ENCODE measurements at places on chromosomes 6 and 20.
A peak's percentile ranks its signal among the peaks of the same experiment; 100 is the strongest.

DNA sequence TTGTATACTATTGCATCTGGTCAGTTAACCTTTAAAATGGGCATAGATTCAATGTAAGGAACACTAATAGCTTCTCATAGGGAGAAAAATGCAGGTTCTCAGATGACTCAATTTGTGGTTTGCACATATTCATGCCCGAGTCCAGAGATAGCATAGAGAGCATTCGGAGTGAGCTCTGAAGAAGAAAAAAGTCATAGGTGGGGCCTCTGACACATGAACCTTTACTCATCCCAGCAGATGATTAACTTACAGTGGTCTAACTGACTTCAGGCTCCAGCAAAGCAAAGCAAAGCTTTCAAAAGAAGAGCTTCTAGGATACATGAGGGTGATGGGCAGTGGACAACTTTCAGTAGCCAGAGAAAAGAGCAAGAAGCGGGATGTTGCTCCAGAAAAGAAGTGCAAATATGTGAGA, 55.3 kb upstream of the BTN3A2 start:
- DNase-seq, result no peak

- DNase-seq, result no peak
Observed at GRCh38 chr6:129872586-129872985, 11.5 kb upstream of the TMEM244 start.

- DNase-seq, result no peak
Observed at GRCh38 chr6:18147160-18147559, 7.7 kb downstream of the TPMT start.

- DNase-seq, result no peak
Observed at GRCh38 chr6:167851370-167851952, 24.8 kb downstream of the AFDN start.

- DNase-seq, result no peak
Observed at GRCh38 chr20:50066161-50066834, 46.7 kb downstream of the UBE2V1 start.

- DNase-seq, result no peak
Observed at GRCh38 chr6:148835920-148836441, 89.2 kb downstream of the UST start.

GRCh38 chr6:147506704-147507114, 1.8 kb upstream of the SAMD5 start:
- peak; percentile 50 for DNase-seq

- no peak for DNase-seq
Observed at GRCh38 chr20:16050366-16050765, 522.9 kb downstream of the KIF16B start.

DNA sequence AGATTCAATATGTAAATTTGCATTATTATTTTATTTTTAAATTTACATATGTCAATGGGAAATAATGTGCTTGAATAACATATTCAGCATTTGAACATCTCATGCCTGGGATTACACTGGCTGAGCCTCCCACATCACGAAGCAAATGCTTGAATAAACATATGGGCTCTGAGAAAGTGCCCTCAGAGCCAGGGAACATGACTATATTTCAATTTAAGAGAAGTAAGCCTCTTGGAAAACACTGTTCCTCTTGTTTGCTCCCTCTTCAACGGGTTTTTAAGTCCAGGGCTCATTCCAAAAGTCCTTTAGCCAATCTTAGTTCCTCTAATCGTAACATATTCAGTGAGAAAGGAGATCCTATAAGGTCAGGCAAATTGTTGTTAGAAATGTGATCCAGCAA, 122.0 kb downstream of the GMPR start:
- DNase-seq, result no peak

GRCh38 chr6:7827142-7827541, 83.4 kb downstream of the TXNDC5 start:
- DNase-seq, result no peak

DNA sequence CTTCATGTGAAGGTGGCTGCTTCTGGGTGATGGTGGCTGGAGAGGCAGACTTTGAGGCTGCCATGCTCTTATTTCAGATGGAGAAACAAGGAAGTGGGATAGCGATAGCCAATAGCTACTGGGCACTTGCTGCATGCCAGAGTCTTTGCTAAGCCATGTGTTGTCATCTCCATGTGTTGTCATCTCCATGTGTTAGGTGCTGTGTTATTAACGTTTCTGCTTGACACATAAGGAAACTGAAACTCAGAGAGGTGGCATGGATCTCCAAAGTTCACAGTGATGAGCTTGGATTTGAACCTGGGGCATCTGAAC, 16.9 kb downstream of the KIAA1755 start:
- no peak for DNase-seq

DNA sequence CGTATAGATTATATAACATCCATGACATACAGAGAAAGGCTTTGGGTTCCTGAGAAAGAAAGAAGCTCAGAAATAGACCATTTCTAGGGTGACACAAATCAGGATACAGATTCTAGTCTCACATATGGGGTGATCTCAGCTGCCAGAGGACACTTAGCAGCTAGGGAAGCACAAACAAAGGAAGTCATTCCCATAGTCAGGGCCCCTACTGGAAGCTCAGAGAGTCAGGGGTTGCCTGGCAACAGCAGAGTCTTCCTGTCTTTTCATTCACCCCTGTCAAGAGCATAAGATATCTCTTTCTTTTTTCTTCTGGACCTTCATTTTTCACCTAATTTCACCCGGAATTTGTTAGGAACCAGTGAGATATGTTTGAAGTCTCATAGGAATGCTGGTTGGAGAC, 81.9 kb upstream of the IYD start:
- DNase-seq, result no peak

DNA sequence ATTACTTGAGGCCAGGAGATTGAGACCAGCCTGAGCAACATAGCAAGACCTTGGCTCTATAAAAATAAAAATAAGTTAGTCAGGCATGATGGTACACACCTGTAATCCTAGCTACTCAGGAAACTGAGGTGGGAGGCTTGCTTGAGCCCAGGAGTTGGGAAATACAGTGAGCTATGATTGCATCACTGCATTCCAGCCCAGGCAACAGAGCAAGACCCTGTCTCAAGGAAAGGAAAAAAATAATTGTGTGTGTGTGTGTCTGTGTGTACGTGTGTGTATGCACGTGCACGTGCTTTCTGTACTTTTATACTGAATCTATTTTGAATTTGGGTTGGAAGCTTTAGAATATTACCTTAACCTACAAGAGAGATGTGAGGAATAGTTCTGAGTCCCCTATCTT, 58.9 kb downstream of the KIZ start:
- DNase-seq, result no peak

DNA sequence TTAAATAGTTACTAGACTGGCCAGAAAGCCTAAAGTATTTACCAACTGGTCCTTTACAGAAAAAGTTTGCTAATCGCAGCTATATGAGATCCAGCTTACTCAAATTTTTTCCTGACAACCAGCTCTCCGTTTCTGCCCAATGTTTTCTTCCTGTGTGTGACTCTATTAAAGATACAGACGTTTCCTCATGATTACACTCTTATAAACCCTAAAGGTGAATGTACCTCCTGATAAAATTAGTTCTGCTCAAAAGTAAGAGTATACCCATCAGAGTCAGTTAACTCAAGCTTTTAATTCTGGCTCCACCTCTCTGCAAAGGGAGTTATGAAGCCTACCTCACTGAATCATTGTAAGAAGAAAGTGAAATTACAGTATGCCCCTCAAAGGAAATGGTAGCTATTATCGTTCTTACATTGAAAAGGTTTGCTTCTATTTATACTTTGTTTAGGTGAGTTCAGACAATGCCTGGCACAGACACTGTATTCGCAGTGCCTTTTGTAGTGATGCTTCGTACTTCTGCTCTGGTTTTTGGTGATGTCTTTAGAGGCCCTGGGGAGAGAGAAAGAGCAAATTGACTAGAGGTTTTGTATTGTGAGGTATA, 10.2 kb upstream of the MROH8 start:
- DNase-seq, result no peak

DNA sequence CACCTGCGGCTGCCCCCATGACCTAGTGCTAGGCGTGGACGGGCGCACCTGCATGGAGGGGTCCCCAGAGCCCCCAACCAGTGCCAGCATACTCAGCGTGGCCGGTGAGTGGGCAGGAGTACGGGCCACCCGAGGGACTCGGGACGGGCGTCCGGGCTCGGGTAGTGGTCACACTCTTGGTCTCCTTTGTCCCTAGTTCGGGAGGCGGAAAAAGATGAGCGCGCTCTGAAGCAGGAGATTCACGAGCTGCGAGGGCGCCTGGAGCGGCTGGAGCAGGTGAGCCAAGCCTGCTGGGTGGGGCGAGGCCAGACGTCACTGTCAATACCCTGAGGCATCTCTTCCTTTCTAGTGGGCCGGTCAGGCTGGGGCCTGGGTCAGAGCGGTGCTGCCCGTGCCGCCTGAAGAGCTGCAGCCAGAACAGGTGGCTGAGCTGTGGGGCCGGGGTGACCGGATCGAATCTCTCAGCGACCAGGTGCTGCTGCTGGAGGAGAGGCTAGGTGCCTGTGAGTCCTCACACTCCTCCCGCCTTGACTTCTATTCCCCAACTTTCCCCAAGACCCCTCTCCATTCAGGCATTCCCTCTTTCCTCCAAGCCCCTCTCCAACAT, 2.9 kb downstream of the EGFL8 start:
- no peak for DNase-seq

DNA sequence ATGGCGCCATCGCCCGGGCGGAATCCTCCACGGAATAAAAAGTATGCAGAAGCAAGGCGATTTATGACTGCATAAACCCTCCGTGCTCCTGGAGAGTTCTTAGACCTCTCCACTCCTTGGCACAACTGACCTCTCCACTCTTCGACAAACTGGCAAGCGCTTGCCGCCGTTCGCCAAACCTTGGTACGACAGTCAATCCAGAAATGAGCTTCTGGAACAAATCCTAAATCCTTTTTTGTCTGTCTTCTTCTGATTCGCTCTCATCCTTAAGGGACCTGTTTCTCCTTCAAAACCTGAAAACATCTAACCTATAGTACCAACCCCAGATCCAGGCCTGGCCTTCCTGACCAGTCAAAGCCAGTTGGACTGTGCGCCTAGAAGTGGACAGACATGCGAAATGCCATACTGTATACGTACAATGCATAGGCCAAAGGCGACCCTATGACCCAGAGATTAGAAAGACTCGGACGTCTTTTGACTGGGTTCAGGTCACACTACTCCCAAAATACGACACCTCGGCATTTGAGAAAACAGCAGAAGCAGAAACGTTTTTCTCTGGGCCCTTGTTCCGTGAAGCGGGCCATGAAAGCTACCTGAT, 59.4 kb downstream of the TRIM27 start:
- no peak for DNase-seq

DNA sequence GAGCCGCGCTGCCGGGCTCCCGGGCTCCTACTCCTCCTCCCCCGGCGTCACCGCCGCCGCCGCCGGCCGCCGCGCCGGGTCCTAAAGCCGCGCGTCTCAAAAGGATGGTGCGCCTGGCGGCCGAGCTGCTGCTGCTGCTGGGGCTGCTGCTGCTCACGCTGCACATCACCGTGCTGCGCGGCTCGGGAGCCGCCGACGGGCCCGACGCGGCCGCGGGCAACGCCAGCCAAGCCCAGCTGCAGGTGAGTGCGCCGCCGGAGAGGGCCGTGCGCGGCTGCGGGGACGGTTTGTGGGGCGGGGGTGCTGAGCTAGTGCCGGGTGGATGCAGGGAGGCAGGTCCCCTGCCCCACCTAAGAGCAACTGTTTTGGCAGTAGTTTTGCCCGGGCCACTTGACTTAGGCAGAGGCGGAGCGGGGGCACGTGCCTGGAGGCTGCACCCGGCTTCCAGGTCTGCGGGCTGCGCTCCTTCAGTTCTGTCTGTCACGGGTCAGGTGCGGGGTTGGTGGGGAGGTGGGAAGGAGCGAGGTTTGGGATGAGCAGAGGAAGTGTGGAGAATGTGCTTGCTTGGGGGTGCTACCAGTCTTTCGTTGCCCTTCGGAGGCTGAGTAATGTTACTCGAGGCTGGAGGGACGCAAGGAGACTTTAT, 722 bp downstream of the ISM1 start:
- DNase-seq, result peak; percentile 70

GRCh38 chr6:68226460-68226859, 408.6 kb upstream of the ADGRB3 start:
- DNase-seq, result no peak

DNA sequence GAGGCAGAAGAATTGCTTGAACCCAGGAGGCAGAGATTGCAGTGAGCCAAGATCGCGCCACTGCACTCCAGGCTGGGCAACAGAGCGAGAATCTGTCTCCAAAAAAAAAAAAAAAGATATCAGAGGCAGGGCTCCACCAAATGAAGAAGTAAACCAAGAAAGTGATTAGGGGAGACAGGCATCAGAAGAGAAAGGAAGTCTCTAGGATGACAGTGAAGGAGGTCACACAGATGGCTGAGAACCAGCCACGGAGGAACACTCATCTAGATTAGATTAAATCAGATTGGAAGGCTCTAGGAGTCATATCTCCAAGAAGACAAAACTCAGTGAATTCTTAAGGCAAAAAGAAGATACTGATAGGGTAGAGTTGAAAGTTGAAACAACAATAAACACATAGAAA, 102.2 kb upstream of the CCDC28A start:
- no peak for DNase-seq

DNA sequence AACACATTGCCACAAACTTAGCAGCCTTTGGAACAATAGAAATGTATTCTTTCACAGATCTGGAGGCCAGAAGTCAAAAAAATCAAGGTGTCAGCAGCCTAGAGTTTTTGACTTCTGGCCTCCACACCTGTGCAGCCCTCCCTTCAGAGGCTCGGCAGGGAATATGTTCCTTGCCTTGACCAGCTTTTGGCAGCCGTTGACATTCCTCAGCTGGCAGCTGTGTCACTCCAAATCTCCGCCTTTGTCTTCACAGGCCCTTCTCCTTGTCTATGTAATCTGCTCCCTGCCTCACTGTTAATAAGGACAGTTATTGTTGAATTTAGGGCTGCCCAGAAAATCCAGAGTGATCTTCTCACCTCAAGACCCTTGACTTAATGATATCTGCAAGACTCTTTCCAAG, 17.2 kb upstream of the AHI1 start:
- no peak for DNase-seq

DNA sequence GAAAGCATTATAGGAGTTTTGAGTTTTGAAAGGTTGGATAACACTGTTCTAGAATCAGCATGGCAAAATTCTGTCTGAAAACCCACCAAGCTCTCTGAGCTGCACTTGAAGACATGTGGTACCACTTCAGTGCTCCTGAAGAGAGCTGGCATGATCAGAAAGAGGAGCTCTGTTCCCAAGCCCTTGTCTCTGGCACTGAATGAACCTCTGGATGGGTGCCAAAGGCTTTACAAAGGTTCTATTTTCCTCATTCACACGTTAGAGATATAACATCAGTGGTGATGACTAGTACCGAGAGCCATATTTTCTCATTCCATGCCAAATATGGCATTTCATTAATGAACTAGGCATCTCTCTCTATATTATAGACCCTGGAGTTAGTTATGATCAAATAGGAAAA, 301.8 kb upstream of the ID4 start:
- no peak for DNase-seq

- no peak for DNase-seq
Observed at GRCh38 chr20:19515074-19515473, 243.0 kb upstream of the RIN2 start.
